ENCODE measurements at places on chromosomes 16 and 17.

GRCh38 chr16:77246150-77246549, 46.9 kb downstream of the SYCE1L start:
- no peaks in the 10 kb centered on the region for H3K27me3 ChIP-seq
- no peaks in the 10 kb centered on the region for H3K36me3 ChIP-seq
- no peak overlapping the region for H3K4me3 ChIP-seq
- DNase-seq, result no peak
- H3K27ac ChIP-seq, result no peak overlapping the region
- no peaks in the 10 kb centered on the region for H3K4me1 ChIP-seq

DNA sequence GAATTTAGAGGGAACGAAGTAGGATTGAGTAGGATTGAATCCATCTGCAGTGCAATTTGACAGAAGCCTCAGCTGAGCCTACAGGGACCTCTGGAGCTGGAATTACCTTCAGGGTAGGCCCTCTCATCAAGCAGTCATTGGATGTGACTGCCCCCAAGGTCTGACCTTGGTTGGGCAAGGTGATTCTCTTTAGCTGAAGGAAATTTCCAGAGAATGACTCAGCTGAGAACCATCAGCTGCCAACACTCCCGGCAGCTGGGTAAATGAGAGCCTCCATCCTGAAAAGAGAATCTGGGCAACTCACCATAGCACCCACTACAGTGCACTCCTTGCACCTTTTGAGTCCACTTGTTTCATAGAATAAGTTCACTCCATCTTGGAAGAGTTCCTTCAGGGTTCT, 113.5 kb upstream of the MED13 start:
- no peaks in the 10 kb centered on the region for H3K36me3 ChIP-seq
- no peak for DNase-seq
- no peak overlapping the region for H3K27ac ChIP-seq
- no peaks in the 10 kb centered on the region for H3K27me3 ChIP-seq
- H3K4me1 ChIP-seq, result no peaks in the 10 kb centered on the region
- no peak overlapping the region for H3K4me3 ChIP-seq

GRCh38 chr16:61797296-61797795, 238.9 kb downstream of the CDH8 start:
- H3K4me3 ChIP-seq, result no peak overlapping the region
- H3K4me1 ChIP-seq, result no peaks in the 10 kb centered on the region
- H3K36me3 ChIP-seq, result no peaks in the 10 kb centered on the region
- DNase-seq, result no peak

GRCh38 chr17:80813318-80813717, 178.3 kb upstream of the CHMP6 start:
- H3K27ac ChIP-seq, result no peak overlapping the region
- H3K27me3 ChIP-seq, result no peaks in the 10 kb centered on the region
- no peak overlapping the region for H3K4me3 ChIP-seq

- peaks cover 16% of the 10 kb centered on the region for H3K4me1 ChIP-seq
- DNase-seq, result no peak
- H3K27ac ChIP-seq, result no peak overlapping the region
- H3K27me3 ChIP-seq, result no peaks in the 10 kb centered on the region
- no peak overlapping the region for H3K4me3 ChIP-seq
Observed at GRCh38 chr16:57297856-57298255, 13.4 kb upstream of the PLLP start.

DNA sequence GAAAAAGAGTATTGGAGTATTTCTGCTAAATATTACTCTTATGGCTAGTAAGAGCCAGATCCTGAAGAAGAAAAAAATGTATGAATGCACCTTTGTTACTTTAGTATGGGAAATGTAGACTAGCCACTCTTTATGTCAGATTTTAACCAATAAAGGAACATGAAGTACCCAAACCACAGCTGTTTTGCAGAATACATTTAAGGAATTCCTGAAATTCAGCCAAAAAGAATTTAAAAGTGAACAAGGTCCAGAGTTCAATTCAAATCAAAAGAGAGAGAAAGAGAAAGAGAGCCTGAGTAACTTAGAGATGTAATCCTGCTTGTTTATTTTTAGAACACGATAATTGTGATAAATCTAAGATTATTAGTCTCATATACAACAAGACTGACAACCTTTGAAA, 1.2 kb downstream of the KCNJ16 start:
- no peak overlapping the region for H3K27ac ChIP-seq
- H3K4me3 ChIP-seq, result no peak overlapping the region
- no peaks in the 10 kb centered on the region for H3K4me1 ChIP-seq
- no peak for DNase-seq
- H3K36me3 ChIP-seq, result no peaks in the 10 kb centered on the region

DNA sequence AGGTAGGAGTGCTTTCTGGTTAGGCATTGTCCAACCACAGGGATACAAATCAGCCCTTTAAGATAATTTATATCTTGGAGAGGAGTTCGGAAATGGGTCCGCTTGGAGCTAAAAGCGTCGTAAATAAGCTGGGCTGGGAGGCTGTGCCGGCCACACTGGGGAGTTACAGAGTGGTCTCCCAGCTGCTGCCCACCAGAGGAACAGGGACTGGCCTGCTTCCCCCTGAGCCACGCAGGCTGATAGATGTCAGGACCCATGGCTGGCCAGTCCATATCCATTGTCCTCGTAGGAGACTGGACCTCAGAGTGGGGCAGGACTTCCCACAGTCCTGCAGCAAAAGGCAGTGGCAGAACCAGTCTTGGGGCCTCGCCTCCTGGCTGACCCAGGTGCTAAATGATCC, 12.6 kb upstream of the WSCD1 start:
- peaks cover 5% of the 10 kb centered on the region for H3K27me3 ChIP-seq
- H3K4me1 ChIP-seq, result no peaks in the 10 kb centered on the region
- DNase-seq, result no peak
- H3K27ac ChIP-seq, result no peak overlapping the region
- H3K36me3 ChIP-seq, result no peaks in the 10 kb centered on the region
- H3K4me3 ChIP-seq, result no peak overlapping the region

DNA sequence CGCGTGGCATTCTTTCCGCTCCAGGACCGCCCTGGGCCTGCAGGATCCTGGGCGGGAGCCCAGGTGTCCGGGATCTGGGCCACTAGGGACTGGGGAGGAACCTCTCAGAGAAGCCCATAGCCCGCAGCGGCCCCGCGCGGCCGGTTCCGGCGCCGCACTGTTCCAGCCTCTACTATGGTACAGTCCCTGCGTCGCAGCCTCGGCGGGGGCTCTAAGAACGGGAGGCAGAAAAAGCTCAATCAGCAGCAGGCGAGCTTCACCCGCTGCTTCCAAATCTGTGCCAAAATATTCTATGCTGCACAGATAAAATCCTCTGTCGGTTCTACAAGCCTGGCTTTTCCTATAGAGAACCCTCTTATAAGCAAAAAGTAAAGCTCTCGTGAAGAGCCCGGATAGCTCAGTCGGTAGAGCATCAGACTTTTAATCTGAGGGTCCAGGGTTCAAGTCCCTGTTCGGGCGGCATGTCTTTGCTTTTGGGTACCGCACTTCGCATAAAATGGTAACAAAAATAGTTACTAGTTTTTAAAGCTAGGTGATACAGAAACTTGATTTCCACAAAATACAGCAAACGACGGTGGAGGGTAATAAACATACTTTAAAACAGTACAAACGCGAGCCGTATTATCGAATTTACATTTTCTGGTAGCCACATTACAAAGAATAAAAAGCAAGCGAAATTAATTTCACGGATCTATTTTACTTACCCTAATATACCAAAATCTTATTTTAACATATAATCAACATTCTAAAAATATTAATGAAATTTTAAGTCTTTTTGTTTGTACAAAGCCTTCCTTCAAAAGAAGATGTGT, 661 bp upstream of the ALOXE3 start:
- H3K4me1 ChIP-seq, result peaks cover 54% of the 10 kb centered on the region
- peaks cover 46% of the 10 kb centered on the region for H3K27me3 ChIP-seq
- peak; percentile 94 for DNase-seq
- peak overlapping the region; percentile 67 for H3K4me3 ChIP-seq
- H3K36me3 ChIP-seq, result no peaks in the 10 kb centered on the region

- peaks cover 31% of the 10 kb centered on the region for H3K4me1 ChIP-seq
- H3K36me3 ChIP-seq, result no peaks in the 10 kb centered on the region
- no peak for DNase-seq
- peak overlapping the region; percentile 71 for H3K27ac ChIP-seq
- H3K4me3 ChIP-seq, result no peak overlapping the region
- no peaks in the 10 kb centered on the region for H3K27me3 ChIP-seq
Observed at GRCh38 chr17:77124192-77124889, 16.4 kb upstream of the SEC14L1 start.

- H3K4me3 ChIP-seq, result peak overlapping the region; percentile 28
- no peak overlapping the region for H3K27ac ChIP-seq
- DNase-seq, result no peak
- no peaks in the 10 kb centered on the region for H3K36me3 ChIP-seq
Observed at GRCh38 chr16:56675685-56676210, 6.1 kb downstream of the MT1H start.

DNA sequence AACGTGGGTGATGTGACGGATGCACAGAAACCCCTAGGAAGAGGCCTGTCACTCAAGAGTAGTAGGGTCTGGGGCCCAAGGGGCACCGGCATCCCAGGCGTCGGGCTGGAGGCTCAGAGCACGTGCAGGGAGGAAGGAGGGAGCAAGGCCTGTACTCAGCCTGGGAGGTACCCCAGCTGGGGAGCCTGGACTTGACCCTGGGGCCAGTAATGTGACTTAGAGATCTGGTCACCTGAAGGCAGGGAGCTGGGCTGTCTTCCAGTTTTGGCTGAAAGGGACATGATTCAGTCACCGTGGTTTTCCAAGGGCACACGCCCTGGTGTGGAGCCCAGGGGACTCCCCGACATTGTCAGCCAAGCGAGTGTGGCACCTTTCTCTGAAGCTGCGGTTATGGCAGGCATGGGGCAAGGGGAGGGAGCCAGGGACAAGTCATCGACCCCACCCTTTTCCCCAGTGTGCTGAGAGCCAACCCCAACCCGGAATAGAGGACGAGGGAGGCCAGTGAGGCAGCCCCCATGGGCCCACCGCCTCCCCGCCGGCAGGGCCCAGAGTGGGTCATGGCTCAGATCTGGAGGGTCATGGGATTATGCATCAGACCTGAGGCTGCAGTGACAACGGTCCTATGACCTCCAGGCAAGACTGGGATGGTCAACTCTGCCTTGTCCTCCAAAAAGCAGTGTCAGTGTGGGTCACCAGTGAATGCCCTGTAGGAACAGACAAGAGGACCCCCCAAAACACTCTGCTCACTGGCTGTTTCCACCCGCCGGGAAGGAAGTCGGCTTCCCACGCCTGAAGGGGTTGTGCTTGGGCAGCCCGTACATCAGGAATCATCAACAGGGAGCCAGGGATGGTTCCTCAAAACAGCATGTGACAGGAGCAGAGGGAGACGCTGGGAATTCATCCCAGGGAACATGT, 41.9 kb downstream of the MEAK7 start:
- no peaks in the 10 kb centered on the region for H3K4me1 ChIP-seq
- no peaks in the 10 kb centered on the region for H3K27me3 ChIP-seq
- no peak overlapping the region for H3K27ac ChIP-seq
- H3K4me3 ChIP-seq, result no peak overlapping the region
- DNase-seq, result peak; percentile 45
- H3K36me3 ChIP-seq, result no peaks in the 10 kb centered on the region

- no peak overlapping the region for H3K4me3 ChIP-seq
- H3K4me1 ChIP-seq, result no peaks in the 10 kb centered on the region
- H3K27me3 ChIP-seq, result peaks cover 11% of the 10 kb centered on the region
- no peak for DNase-seq
Observed at GRCh38 chr17:40777971-40778370, 4.4 kb downstream of the KRT27 start.

- no peaks in the 10 kb centered on the region for H3K27me3 ChIP-seq
- DNase-seq, result no peak
- H3K4me1 ChIP-seq, result no peaks in the 10 kb centered on the region
- H3K27ac ChIP-seq, result no peak overlapping the region
- no peaks in the 10 kb centered on the region for H3K36me3 ChIP-seq
- H3K4me3 ChIP-seq, result no peak overlapping the region
Observed at GRCh38 chr17:70040336-70040735, 34.7 kb upstream of the KCNJ16 start.

DNA sequence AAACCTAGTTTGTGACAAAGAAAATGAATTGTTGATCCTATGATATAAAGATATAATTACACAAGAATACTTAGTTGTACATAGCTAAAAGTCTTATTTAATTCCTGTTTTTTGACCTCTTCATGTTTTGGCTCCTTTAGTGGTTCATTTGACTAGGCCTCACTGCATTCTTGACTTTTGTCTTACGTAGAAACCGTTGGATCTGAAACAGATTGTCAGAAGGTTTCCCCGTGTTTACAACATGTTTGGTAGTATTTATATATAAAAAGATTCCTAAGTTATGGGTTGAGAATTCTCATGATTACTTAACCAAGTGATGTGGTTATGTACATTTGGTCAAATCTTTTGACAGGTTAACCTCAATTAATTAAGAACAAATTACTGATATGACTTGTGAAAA, 162.8 kb downstream of the BCAS3 start:
- no peaks in the 10 kb centered on the region for H3K4me1 ChIP-seq
- no peaks in the 10 kb centered on the region for H3K27me3 ChIP-seq
- no peak overlapping the region for H3K27ac ChIP-seq
- no peaks in the 10 kb centered on the region for H3K36me3 ChIP-seq
- DNase-seq, result no peak

Data from upper lobe of right lung (tissue), 1 donor.